Stimulated activated CD4-positive, alpha-beta T cell treated with anti-CD3 and anti-CD28 coated beads, Interleukin-1b, Interleukin-23, amount 100 ng/mL, for 1 hour (primary cell): ENCODE measurements at places on chromosomes 13 and 19.

- peak; percentile 96 for DNase-seq
These were observed at the start of gene FIZ1 for GRCh38 chr19:55599468-55599841. FIZ1 (minus strand) TSS chr19:55599517; CDS start chr19:55597865, 1,652 bp downstream.

GRCh38 chr19:37669450-37669914 lies 14.2 kb upstream of the ZFP30 start:
- DNase-seq = no peak

DNA sequence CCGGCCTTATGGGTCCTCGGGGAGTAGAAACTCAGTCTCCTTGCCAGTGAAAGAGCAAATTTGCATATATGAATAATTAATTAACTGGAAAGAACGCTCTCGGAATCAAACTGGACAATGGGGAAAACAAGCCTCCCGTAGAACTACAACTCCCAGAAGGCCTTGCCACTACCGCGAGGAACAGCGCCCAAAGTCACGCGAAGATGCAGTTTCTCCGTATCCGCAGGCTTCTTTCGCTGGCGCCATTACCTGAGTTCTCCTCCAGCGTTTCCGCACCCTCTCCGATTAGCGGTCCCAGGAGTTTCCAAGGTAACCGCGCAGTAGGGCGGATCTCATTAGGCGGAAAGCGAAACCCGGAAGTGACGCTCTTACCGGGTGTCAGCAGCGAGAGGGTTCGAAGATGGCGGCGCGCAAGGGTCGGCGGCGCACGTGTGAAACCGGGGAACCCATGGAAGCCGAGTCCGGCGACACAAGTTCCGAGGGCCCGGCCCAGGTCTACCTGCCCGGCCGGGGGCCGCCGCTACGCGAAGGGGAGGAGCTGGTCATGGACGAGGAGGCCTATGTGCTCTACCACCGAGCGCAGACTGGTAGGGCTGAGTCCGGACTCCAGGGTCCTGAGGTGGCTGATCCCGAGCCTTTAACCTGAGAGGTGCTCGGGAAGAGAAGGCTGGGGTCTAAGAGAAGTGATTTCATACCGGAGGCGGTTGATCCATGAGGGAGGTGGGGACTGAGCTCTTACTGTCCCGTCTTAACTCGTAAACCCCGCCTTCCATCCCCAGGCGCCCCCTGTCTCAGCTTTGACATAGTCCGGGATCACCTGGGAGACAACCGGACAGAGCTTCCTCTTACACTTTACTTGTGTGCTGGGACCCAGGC lies at the start of gene GRWD1:
Gene GRWD1 (plus strand): TSS at position 378 of the 876 bp plus-strand sequence. CDS start 23 bp downstream, at position 401.
- DNase-seq = peak; percentile 79

GRCh38 chr19:3336680-3337523 lies 29.5 kb upstream of the NFIC start:
- DNase-seq = no peak

DNA sequence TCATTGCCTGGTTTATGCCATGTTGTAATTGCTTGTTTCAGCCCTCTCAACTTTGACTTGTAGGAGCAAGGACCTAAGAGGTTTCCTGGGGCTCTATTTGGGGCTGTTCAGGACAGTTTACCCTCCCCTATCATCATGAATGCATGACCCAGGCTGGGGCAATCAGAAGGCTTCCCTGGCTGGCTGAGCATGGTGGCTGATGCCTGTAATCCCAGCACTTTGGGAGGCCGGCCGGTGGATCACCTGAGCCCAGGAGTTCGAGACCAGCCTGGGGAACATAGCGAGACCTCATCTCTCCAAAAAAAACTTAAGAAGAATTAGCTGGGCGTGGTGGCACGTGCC lies 6.1 kb upstream of the LSM4 start:
- DNase-seq = no peak

DNA sequence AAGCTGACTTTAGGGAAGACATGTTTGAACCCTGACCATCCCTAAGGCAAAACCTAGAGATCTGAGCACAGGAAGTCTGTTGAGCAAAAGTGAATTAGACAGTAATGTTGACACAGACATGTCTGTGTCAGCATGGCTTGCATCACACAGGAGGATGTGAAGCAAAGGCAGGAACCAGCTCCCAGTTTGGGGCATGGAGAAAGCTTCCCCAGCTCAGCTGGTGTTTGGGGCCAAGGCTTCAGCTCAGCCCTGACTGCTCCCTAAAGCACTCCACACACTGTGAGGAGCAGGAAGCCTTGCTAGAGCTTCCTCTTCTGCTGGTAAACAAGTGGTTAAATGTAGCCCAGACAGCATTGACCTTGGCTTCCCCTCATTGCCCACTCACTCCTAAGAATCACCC lies 153.8 kb upstream of the UBL3 start:
- DNase-seq = no peak

- peak; percentile 44 for DNase-seq
These were observed 5.3 kb downstream of the ABCA7 start for GRCh38 chr19:1045247-1045603.

DNA sequence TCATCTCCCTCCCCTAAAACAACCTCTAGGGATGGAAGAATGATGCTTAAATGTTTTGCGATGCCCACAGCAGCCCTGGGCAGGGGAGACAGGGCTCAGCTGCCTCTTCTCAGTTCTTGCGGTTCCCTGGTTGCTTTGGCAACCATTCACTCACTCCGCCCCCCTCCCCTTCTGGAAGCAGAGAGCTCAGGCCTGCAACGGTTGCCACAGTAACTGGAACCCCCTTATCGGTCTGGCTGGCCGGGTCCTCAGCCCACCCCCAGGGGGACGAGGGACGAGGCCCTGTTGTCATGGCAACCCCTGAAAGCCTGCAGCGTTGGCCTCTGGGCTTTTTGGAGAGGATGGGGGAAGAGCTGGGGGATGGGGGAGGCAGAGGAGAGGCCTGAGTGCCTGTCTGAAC lies 19.5 kb downstream of the NOVA2 start:
- DNase-seq = no peak

GRCh38 chr13:20387441-20387971 lies 138.2 kb downstream of the CRYL1 start:
- DNase-seq = no peak

- DNase-seq = no peak
These were observed 51.1 kb downstream of the MLLT1 start for GRCh38 chr19:6228551-6229215.

DNA sequence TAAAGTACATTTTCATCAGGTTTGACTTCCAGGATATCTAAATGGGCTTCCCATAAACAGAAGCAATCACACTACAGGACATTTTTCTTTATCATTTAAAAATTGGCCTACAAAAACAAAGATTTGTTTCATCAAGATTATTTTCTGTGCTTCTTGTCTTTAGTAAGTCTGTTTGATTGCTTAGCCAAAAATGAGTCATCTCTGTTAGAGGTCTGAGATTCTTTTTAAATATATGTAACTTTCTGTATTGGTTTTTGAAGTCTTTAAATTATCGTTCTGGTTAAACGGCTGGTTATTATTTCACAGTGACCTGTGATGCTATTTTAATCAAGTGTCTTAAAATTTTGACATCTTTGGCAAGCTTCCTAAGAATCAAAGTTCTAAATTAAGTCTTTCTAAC lies 62.7 kb downstream of the SLITRK1 start:
- DNase-seq = no peak

- DNase-seq = no peak
These were observed 8.3 kb downstream of the MAB21L1 start for GRCh38 chr13:35468195-35468594.

GRCh38 chr13:76210262-76210661 lies 574.1 kb downstream of the LMO7 start:
- DNase-seq = no peak

- DNase-seq = no peak
These were observed 389.4 kb downstream of the RFC3 start for GRCh38 chr13:34207334-34207733.

DNA sequence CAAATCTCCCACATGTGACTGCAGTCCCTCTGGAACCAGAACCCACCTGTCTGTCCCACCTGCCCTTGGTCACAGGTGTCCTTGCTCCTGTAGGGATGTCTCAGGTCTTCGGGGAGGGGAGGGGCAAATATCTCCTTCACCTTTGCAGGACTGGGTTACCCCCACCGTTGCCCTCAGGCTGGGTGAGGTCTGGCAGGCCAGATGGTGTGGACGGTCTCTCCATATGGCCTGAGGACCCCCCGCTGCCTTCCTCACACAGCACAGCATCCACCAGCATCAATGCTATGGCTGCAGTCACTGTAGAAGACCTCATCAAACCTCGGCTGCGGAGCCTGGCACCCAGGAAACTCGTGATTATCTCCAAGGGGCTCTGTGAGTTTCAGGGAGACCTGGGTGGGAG lies 10.0 kb downstream of the SLC5A5 start:
- DNase-seq = no peak

GRCh38 chr13:53683608-53684007 lies 655.0 kb downstream of the OLFM4 start:
- DNase-seq = no peak

DNA sequence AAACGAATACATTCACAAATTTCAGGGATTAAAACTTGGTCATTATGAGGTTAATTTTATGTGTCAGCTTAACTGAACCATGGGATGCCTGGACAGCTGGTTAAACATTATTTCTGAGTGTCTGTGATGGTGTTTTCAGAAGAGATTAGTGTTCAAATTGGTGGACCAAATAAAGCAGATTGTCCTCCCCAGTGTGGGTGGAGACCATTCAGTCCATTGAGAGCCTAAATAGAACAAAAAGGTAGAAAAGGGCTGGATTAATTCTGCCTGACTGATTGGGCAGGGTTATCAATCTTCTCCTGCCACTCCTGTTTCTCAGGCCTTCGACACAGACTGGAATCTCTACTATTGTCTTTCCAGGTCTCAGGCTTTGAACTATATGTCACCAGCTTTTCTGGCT lies 203.8 kb upstream of the SLITRK6 start:
- no peak for DNase-seq

DNA sequence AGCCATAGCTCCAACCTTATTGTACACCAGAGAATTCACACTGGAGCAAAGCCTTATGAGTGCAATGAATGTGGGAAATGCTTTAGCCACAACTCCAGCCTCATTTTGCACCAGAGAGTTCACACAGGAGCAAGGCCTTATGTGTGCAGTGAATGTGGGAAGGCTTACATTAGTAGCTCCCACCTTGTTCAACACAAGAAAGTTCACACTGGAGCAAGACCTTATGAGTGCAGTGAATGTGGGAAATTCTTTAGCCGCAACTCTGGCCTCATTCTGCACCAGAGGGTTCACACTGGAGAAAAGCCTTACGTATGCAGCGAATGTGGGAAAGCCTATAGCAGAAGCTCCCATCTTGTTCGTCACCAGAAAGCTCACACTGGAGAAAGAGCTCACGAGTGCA lies 5.9 kb upstream of the TRAPPC2B start:
- DNase-seq = no peak

DNA sequence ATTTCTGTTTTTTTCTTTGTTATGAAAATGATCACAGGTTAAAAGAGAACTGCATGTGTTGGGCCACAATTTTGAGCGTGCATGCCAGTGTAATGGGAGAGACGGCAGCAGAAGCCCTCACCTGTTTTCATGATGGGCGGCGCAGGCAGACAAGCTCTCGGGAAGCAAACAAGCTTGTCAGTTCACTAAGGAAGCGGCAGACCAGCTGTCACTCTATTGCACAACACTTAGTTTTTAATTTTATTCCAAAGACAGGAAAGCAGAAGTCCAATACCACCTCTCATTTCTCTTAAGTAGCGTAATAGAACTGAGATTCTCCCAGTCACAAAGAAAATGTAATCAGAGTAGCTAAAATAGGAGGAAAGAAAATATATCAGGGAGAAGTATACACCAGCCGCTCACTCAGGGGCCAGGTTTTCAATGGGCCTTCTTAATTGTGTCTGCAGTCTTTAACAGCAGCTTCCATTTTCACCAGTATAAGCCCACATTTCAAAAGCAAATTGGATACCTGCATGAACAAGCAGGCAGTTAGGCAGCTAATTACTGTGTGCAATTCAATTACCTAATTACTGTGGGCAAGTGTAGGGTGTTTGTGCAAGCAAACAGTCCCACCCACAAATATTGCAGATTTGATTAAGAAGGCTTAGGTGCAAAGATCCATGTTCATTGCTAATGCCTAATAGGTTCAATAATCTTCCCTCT lies 711.4 kb downstream of the DIAPH3 start:
- no peak for DNase-seq

- DNase-seq = no peak
These were observed 38.3 kb downstream of the PEX11G start for GRCh38 chr19:7450243-7451223.

DNA sequence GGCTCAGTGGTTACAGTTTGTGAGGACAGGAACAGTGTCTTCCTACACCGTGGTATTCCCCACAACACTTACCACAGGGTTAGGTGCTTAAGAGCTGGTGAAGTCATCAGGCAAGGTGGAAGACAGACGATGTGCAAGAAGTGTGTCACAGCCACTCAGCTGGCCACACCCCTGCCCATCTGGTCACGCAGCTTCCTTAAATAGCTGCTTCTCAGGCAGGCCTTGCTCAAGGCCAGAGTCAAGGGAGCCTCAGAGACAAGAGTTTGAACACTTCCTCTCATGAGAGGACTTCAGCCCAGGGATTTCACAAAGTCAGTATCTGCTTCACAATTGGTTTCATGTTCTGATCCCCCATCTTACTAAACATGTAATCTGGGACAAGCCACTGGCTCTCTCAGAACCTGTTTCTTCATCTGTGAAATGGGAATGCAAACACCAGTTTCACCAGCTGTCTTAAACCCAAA lies 80.3 kb upstream of the FRY start:
- no peak for DNase-seq

DNA sequence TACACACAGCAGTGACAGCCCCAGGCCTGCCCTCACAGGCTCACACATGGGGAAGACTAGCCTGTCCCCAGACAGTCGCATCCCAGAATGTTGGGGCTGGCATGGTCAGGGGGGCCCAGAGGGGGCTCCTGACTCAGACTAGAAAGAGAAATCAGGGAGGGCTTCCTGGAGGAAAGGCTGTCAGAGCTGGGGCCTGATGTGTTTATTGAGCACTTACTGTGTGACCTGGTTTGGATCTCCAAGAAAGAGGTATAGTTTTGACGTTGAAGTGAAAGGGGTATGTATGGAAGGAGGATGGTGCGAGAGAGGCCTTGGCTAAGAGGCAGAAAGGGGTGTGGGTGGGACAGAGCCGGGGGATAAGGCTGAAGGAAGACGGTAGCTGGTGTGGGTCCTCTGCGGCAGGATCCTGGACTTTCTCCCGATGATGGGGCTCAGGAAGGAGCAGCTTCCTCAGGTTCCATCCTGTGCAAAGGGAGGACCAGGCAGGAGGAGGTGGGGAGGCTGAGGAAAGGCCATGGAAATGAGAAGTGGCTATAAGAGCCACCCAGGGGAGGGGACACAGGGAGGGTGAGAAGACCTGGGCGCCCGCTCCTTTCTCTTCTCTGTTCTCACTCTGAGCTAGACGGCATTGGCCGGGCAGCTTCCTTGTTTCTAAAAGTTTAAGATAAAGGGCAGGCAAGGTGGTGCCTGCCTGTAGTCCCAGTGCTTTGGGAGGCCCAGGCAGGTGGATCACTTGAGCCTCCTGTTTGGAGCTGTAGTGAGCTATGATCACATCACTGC lies 16.1 kb upstream of the BCL3 start:
- DNase-seq = no peak

DNA sequence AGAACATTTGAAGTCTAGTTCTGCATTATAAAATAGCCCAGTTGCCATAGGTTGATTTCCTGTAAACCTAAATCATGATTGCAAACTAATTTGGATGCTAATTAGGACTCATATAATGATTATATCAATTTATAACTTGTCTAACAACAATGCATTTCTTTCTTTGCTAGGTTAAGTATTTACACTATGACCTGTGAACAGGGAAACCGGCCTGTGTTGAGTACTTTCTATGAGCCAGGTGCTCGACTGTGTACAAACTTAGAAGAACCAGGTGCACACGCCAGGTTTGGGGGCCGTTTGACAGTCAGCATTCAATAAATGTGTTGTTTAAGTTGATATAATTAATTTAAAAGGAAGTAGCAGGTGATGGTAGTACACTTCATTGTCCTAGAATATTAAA lies 203.1 kb downstream of the TM9SF2 start:
- no peak for DNase-seq
